ENCODE measurements at places on chromosomes 5 and 9.

DNA sequence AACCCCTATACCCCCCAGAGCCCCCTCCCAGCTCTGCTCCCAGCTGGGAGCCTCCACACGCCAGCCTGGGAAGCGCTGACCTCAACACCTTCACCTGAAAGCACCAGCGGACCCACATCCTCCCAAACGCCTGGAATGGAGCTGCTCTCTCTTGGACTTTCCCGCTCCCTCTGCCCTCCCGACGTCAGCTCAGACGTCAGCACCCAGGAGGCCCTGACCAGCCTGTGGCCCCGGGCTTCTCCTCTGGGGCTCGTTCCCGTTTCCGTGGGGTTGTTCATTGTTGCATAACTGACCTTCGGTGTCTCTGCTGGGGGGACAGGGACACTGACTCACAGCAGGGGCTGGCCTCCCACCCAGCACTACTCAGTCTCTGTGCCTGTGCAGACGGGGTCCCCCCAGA is 35.0 kb upstream of the SLC6A3 start:
- no peak for DNase-seq

GRCh38 chr5:67005737-67006499 is 190.7 kb downstream of the CD180 start:
- DNase-seq, result no peak

GRCh38 chr9:114653556-114654159 is 3.9 kb downstream of the TEX53 start:
- DNase-seq, result peak; percentile 72

DNA sequence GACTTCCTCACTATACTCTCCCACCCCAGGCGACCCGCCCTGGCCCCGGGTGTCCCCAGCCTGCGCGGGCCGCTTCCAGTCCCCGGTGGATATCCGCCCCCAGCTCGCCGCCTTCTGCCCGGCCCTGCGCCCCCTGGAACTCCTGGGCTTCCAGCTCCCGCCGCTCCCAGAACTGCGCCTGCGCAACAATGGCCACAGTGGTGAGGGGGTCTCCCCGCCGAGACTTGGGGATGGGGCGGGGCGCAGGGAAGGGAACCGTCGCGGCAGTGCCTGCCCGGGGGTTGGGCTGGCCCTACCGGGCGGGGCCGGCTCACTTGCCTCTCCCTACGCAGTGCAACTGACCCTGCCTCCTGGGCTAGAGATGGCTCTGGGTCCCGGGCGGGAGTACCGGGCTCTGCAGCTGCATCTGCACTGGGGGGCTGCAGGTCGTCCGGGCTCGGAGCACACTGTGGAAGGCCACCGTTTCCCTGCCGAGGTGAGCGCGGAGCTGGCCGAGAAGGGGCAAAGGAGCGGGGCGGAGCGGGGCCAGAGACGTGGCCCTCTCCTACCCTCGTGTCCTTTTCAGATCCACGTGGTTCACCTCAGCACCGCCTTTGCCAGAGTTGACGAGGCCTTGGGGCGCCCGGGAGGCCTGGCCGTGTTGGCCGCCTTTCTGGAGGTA is 2.1 kb downstream of the CA9 start:
- no peak for DNase-seq

DNA sequence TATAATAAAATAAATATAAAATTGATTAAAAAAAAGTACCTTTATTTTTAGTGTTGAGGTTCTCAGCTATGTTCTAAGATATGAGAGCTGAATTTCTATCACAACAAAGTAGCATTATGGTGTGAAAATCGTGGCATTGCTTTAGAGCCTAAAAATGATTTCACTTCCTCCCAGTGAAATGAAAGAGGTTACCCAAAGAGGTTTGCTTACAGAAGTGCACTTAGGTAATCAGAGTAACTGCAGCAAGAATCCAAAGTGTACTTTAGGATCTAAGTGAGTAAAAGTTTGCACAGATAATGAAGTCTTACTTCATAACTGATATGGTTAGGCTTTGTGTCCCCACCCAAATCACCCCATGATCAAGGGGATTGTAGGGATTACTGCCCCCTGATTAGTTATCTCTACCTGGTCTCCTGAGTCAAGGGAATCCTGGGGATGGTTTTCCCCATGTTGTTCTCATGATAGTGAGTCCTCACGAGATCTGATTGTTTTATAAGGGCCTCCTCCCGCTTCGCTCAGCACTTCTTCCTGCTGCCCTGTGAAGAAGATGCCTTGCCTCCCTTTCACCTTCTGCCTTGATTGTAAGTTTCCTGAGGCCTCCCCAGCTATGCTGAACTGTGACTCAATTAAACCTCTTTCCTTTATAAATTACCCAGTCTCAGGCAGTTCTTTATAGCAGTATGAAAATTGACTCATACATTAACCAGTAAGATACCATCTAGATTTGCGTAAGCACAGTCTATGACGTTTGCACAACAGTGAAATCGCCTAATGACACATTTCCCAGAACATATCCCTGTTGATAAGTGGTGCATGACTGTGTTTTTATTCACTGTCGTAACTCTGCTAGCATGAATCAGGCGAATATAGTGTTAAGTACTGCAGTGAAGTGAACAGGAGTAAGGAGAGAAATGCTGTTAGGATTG is 40.3 kb upstream of the LRRC70 start:
- no peak for DNase-seq

- DNase-seq, result no peak
Measured at GRCh38 chr5:128667152-128667551, 129.1 kb upstream of the FBN2 start.

DNA sequence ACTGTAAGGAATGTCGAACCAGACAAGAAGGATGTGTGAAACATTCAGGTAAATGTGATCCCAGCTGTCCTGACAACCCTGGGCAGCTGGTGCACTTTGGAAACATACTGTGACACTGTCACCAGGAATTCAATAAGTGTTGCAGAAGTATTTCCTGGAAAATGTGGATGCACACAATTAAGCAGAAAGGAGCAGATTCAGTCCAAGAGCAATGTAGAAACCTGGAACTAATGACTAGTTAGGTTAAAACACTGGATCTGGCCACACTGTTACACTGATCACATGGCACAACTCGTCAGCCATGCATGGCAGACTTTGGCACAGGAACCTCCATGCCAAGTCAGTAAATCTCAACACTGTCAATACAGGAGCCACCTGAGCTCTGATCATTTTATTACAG is 109.0 kb downstream of the FAM174A start:
- no peak for DNase-seq

GRCh38 chr5:86557920-86558319 is 59.8 kb upstream of the COX7C start:
- no peak for DNase-seq

DNA sequence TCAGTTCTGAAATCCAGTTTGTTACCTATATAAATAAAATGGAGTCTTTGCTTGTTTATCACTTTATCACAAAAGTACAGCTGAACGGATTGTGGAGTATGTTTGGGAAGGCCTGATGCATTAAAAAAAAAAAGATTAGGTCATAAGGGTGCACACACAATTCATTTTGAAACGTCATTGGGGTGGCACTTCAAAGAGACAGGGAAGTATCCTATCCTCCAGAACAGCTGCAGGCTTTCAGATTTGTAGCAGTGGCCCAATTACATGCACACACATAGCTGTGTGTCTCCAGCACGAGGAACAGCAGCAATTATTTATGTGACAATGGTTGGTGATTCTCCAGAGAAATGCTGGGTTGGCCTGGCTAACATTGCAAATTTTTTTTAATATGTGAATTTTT is 46.8 kb upstream of the FER start:
- no peak for DNase-seq

GRCh38 chr5:116527582-116527981 is 47.0 kb downstream of the SEMA6A start:
- DNase-seq, result no peak

All from stimulated activated CD4-positive, alpha-beta T cell treated with anti-CD3 and anti-CD28 coated beads, Interleukin-1b, Interleukin-23, amount 100 ng/mL, for 24 hours (primary cell).